ENCODE measurements at places on chromosomes 12 and 14.

- DNase-seq = peak; percentile 88
Measured at GRCh38 chr12:52327052-52327829, 6.0 kb upstream of the KRT83 start.

- DNase-seq = no peak
Measured at GRCh38 chr14:26104717-26105116, 493.1 kb downstream of the NOVA1 start.

DNA sequence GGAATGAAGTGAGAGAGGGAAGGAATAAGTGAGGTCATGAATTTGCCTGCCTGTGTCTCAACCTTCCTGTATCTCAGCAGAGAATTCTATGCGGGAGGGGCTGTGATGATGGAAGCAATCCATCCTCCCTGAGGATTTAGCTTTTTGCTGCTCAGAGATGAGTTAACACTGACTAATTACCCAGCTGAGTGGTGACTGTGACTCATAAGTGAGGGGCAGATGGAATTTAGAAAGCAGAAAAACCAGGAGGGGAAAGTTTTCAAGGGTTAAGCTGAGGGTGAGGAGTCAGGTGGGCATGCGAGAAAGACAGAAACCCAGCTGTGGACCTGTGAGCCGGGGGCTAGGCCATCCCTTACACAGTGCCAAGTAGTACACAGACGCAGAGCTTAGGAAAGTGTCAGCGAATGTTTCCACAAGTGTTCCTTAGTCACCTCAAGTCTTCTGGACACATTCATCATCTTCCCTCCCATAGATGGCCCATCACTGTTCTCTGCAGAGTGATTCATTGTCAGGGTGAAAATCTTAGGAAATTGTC lies 277.9 kb downstream of the IPO8 start:
- DNase-seq = peak; percentile 90

DNA sequence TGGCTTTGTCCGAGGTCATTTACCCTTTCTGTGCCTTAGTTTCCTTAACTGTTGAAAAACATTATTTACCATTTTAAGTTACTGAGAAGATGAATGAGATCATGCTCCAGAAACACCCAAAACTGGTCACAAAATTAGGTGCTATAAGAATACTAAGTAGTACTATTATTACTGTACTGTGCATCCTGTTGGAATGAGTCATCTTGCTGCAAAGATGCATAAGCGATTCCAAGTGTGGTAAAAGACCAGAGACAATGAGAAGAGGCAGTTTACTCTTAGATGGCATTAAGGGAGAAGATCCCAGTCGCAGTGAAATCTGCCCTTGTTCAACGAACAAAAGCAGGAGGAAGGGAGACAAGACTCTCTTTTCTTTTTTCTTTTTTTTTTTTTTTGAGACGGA lies 4.2 kb upstream of the PLEKHA5 start:
- DNase-seq = peak; percentile 56

DNA sequence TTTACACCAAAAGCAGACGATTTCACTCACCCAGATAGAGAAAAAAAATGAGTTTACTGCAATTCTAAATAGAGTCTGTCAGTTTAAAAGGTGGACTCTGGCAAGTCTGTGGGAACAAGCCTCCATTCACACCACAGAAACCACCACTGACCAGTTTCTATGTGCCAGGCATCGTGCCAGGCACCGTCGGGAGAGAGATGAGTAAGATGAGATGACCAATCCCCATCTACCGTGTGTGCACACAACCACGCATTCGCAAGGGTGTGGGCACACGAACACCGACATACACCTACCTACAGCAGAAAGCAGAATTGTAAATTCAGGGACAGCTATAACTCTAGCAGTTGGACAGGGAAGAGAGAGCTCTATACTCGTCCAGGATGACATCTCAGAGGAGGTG lies 58.3 kb downstream of the PRIMA1 start:
- DNase-seq = no peak

- DNase-seq = no peak
Measured at GRCh38 chr12:16788506-16789203, 182.7 kb upstream of the LMO3 start.

DNA sequence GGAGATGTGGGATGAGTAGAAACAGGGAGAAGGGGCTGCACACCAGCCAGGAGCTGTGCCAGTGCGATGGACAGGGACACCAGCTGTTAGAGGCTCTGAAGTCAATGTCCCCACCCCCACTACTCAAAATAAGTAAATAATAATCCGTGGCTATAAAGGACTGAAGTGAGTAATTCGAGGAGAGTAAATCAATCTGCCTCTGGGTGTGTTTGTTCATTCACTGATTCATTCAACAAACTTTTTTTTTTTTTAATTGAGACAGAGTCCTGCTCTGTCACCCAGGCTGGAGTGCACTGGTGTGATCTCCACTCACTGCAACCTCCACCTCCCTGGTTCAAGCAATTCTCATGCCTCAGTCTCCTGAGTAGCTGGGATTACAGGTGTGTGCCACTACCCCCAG lies 363.6 kb downstream of the TMEM132D start:
- no peak for DNase-seq

DNA sequence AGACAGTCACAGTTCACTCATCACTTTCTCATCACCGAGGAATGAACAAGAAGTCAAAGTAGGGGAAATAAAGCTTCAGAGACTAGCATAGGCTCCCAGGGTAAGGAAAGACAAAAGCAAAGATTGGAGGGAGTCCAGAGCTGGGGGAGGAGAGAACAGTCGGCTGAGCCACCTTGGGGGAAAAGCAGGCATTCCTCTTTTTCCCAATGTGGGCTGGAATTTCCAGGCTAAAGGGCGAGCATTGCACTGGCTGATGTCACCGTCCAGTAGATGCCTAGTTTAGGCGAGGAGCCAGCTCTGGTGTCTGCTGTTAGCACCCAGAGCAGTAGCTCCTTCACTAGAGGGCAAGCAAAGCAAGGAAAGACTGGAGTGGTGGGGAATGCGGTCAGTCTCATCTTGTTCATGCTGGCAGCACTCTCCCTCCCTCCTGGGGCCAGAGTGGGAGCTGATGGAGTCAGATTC lies 8.5 kb upstream of the KRT75 start:
- peak; percentile 14 for DNase-seq

DNA sequence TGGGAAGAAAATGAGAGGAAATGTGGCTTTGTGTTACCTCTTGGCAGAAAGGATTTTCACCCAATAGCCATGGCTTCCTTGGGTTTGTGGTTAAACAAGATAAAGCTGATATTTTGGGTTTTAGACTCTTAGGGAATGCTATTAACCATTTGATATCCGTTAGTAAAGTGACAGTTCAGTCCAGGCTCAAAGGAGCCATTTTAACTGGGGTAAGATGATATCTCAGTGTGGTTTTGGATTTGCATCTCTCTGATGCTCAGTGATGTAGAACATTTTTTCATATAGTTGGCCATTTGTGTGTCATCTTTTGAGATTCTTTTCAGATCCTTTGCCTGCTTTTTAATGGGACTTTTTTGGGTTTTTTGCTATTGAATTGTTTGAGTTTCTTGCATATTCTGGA lies 30.1 kb downstream of the IFT43 start:
- DNase-seq = no peak

DNA sequence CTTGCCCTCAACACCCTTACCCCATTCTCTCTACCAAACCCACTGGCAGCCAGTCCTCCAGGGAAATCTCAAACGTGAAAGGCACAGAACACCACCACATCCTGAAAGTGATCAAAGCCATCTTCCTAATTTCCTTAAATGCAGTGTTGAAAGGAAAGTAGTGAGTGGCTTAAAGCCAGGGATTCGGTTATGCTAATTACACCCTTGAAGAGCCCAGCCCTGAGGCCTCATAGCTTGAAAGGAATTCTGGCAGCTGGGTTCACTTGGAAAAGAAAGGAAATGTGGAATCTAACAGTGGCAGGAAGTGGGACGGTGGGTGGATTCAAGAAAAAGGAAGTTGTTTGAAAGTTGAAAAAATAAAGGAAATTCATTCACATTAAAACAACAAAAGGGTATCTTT lies 73.0 kb upstream of the FICD start:
- no peak for DNase-seq

GRCh38 chr14:106586098-106586704 lies 1059.8 kb downstream of the TMEM121 start:
- no peak for DNase-seq

DNA sequence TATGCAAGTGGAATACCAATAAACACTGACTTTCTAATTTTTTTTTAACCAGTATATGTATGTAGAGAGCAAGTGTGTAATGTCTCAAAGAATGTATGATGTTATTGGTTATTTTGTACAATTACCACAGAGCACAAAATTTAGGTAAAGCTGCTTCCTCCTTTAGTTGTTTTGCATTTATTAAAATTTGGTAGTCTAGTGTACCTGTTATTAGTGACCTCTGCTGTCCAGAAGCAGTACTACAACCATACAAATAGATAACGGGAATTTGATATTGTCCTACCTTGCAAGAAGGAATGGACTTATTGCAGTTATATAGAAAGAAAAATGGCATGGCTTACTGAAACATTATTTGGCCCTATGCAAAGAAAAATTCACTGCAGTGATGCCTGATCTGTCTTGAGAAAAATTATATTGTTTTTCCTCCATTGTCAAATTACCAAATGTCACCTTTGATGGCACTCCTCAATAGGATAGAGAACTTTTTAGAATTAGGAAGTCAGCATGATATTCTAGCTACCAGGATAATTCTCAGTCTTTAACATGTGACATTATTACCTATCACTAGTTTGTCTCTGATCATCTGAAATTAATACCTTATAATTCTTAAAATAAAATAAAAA lies 153.9 kb upstream of the RMST start:
- peak; percentile 56 for DNase-seq

GRCh38 chr12:131428091-131428685 lies 282.7 kb upstream of the SFSWAP start:
- no peak for DNase-seq

GRCh38 chr12:100533376-100533775 lies 40.1 kb upstream of the GAS2L3 start:
- DNase-seq = no peak

DNA sequence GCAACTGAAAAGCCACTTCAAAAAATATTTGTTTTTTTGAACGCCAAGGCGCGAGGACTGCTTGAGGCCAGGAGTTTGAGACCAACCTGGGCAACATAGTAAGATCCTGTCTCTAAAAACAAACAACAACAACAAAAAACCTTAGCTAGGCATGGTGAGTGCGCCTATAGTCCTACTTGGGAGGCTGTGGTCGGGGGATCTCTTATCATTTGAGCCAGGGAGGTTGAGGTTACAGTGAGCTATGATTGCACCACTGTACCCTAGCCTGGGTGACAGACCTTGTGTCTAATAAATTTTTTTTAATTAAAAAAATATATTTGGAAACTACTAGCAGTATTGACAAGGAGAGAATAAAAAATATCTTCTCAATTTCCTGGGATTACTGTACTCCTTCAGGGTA lies 113.1 kb downstream of the TRAFD1 start:
- DNase-seq = no peak

DNA sequence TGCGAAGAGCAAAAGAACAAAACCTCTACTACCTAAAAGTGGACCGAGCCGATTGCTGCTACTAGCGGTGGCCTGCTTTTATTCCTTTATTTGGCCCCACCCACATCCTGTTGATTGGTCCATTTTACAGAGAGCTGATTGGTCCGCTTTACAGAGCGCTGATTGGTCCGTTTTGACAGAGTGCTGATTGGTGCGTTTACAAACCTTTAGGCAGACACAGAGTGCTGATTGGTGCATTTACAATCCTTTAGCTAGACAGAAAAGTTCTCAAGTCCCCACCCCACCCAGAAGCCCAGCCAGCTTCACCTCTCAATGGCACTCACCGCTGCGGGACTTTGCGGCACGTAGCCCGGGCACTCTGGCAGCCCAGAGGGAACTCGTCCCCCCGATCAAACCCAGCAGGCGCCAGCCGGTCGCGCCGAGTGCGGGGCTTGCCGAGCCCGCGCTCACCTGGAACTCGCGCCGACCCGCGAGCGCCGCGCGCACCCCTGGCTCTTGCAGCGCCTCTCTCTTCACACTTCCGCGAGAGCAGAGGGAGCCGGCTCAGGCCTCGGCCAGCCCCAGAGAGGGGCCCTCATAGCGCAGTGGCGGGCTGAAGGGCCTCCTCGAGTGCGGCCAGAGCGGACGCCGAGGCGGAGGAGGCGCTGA lies 8.7 kb upstream of the FGD4 start:
- peak; percentile 13 for DNase-seq

- no peak for DNase-seq
Measured at GRCh38 chr12:101642115-101643067, 47.6 kb downstream of the MYBPC1 start.

DNA sequence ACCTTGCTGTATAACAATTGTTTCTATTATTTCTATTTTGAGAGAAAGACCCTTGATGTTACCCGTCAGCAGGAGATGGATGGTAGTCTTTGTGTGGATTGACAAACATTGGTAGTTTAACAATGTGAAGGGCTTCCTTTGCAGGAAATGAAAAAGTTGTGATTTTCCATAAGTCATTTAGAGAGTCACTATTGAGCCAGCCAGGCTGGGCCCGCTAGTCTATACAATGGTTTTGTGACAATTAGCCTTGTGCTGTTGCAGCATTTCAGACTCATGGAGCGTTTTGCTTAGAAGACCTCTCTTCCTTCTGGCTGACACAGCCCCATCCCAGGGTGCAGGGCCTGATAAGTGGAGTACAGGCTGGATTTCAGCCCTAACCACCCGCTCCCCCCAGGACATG lies 18.3 kb upstream of the SLC38A2 start:
- no peak for DNase-seq

- DNase-seq = no peak
Measured at GRCh38 chr14:65282896-65283253, 129.7 kb upstream of the FUT8 start.

GRCh38 chr14:56333359-56334292 lies 215.4 kb downstream of the PELI2 start:
- peak; percentile 92 for DNase-seq

DNA sequence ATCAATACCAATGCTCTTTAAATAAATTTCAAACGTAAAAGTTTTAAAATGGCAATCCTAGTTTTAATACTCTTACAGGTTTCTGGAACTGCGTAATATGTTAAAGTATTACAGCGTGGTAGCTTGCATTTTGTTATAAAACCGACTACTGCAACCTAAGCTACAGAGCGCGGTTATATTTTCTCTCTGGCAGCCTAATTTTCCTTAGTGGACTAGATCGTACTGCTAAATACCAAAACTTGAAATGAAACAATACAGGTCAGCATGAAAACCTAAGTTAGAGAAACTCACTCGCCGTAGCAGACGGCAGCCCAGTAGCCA lies 1.2 kb downstream of the CCDC92 start:
- no peak for DNase-seq

DNA sequence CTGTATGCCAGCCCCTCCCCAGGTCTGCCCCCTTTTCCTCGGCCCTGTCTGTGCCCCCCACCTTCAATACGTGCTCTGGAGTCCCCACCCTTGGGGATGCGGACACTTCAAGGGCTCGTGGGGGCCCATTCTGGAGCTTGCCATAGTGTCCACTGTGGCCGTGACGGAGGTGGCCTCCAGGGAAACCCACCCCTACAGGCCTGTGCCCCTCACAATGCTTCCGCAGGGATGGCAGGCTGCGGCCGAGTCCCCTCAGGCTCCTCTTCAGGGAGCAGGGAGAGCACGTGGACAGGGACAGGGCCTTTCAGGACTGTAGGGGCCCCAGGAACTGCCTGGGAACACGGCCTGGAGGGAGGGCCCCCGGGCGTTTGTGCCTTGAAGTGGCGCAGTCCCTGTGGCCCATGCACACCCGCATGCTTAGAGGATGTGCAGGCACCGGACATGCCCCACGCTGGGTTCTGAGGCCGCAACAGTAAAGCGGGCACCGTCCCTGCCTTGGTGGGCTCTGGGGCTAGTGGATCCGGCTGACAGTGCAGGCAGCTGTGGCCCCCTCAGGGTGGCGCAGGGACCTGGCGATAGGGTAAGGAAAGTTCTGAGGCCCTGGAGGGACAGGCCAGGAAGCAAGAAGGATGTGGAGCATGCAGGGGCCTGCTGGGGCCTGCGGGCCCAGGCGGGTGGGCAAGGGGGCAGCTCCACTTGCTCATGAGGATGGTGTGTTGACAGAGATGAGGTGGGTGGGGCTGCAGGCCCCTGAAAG lies 209.0 kb upstream of the RTL1 start:
- no peak for DNase-seq

All from iris pigment epithelial cell (primary cell).